Skeletal muscle cell (primary cell): ENCODE measurements at places on chromosomes 1 and 21.

GRCh38 chr1:107415241-107415640, 274.4 kb downstream of the NTNG1 start:
- DNase-seq = no peak

DNA sequence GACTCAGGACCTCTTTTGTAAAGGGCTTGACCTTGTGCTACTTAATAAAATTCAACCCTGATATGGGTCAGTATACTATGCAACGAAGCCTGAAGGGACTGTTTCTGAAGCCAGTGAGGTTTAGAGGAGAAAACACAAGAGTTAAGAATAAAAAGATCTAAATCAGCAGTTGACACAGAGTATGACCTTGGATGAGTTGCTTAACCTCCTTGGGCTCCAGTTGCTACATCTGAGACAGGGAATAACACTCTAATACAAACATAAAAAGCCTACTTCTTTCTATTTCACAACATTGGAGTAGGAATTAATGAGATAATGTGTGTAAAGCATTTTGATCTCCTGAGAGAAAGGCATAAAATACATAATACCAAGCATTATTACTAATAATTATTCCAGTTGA, 882.4 kb upstream of the ADGRL2 start:
- DNase-seq = no peak

- no peak for DNase-seq
Measured at GRCh38 chr1:159014003-159014571, 4.4 kb downstream of the IFI16 start.

DNA sequence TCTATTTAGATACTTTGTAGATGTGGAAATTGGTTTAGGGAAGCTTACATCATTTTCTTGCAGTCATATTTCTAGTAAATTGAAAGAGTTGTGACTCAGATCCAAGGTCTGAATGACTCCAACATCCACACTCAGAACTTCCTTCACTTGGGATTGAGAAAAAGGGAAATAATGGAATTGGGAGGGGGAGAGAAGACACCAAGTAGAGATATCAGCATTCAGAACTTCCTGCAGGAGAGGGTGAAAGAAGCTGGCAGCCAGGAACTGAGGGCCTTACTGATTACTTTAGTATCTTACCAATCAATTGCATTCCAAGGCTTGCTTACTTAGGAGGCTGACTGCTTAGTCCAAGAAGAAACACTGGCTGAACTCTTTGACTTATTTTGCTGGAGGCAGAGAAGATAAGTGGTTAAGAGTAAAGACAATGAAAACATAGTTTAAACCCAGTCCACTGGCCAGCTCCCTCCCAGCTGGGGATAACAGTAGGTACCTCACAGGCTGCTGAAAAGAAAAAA, 21.7 kb downstream of the APP start:
- no peak for DNase-seq

DNA sequence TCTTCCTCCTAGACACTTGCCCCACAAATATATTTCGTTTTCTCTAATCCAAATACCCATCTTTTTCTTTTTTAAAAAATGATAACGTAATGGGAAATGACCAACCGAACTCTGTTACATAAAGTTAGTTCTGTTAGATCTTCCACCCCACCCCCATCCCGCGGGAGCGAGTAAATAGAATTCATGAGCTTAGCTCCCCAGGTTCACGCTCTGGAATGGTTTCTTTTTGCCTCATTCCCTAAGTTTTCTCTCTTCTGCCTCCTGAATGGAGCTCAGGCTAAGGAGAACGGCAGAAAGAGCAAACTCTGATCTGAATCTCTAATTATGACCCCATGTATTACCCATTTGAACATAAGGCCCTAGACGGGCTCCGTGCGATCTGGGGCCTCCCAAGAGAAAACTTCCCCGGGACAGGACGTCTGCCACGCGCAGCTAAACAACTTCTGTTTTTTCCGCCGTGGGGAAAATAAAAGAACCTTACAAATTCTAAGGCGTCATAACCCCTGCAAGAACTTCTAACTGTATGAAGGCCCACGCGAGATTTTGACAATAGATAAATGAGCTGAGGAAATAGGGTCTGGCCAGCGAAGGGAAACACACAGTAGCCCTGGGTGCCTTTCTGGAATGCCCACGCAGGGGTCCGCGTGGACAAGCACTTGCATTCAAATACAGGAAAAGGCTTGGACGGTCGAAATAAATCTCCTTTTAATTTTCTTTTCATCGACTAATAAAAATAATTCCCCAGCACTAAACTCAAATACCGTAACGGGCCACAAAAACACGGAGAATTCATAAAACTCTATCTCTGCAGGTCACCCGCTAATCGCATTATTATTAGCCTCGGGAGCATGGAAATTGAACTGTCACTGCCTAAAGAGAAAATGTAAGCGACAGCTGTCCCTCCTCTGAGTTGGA, 2.2 kb downstream of the TBX15 start:
- DNase-seq = no peak

DNA sequence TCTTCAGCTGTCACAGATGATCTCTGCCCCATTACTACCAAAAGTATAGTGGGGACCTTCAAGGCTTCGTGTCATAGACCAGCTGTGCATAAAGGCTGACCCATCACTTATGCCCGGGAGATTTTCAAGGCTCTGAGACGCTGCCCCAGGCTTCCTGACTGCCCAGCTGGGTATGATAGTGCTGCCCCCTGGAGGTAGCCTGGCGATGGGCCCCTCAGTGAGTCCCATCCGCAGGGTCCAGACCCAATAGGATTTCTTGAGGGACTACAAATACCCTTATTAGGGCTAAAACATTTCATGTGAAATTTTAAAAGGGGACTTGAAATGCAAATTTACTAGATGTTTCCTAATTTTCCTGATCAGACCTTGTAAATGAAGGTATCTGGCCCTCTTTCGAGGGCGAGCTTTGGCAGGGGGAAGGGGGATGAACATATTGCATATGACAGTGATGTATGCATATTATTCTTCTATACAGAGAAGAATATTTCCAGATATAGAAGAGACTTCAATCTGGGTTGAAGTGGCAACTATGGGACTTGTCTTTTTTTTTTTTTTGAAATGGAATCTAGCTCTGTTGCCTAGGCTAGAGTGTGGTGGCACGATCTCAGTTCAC, 11.7 kb upstream of the FCMR start:
- DNase-seq = no peak

DNA sequence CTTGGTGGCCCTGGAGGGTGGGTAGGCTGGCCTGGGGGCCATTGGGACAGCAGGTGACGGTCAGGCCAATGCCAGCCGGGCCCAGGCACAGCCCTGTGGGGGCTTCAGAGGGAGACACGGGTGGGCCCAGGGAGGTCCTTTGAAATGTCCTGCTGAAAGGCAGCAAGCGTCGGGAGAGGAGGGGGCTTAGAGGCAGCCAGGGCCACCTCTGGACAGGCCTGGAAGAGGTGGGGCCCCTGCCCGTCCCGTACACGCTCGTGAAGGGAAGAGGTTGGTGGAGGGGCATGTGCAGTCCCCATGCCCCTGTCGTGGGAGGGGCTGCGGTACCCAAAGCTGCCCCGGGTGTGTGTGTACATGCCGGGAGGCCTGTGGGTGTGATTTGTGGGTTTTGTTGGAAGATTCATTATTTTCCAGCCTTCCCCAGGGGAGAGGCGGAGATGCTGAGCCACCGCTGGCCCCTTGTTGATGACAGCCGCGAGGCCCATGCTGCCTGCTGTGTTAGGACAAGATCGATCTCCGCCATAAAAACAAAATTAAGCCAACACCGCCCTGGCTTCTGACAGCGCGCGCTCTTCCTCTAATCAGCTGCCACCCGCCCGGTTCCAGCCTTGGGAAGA, 3.4 kb upstream of the PLCH2 start:
- no peak for DNase-seq

- DNase-seq = no peak
Measured at GRCh38 chr1:93556291-93556690, 108.4 kb downstream of the FNBP1L start.

DNA sequence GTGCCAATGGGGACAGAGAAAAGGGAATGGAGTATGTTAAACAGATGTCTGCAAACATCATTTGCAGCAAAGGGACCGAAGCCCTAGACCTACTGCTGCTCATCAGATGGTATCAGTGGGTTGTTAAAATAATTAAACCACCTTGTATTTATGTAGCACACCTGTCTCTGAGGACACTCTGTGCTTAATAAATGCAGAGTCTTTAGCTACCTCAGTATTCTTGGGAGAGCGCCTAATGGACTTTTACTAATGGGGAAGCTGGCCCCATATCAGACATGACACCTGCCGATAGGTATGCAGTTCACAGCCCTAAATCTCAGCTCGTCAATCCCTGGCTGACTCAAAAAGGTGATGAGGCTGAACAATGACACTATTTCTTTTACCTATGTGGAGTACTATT, 54.4 kb downstream of the SYT6 start:
- DNase-seq = no peak

GRCh38 chr1:115828101-115829022, 12.6 kb downstream of the NHLH2 start:
- peak; percentile 16 for DNase-seq

- no peak for DNase-seq
Measured at GRCh38 chr1:227299688-227300087, 18.6 kb downstream of the CDC42BPA start.

DNA sequence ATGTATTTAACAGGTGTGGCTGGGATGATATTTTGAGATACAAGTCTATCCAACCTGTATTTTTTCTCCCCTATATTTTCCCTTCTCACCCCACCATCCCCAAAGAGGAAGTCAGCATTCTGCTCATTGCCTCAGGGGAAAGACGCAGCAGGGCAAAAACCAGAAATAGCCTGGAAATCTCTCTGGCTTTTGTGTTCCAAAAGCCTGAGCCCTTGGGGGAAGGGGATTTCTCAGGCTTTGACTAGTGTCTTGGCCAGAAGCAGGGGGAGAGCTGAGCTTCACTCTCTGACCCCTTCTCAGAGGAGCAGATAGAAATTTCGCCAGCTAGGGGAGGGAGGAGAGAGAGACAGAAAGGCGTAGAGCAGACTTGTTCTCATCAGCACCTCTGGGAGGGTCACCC, 244.7 kb downstream of the RRAGC start:
- DNase-seq = no peak

GRCh38 chr1:41361495-41362356, 492 bp downstream of the FOXO6 start:
- DNase-seq = no peak

DNA sequence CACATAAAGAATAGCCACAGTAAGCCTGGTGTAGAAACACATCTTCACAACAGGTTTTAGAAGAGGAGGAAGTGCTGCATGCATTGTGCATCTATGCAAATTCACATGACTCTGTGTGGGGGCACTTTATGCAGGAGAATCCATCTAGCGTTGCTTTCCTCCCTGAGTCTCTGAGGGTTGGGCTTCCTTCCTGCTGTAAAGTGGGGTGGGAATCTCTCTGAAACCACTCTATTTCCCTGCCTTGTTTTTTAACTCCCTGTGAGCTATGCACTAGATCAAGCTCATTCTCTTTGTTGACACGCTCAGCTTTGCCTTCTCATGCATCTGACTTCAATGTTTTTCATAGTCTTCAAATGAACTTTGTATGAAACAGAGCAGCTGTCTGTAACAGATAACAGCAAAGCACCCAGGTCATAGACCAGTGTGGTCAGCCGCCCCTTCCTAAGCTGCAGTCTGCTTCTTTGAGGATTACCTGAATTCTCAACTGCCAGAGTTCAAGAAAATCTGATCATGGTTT, 102.7 kb upstream of the DPH5 start:
- no peak for DNase-seq

- DNase-seq = no peak
Measured at GRCh38 chr21:32020564-32020963, 147.7 kb downstream of the HUNK start.

GRCh38 chr1:54986533-54986932, 6.1 kb downstream of the TMEM61 start:
- DNase-seq = no peak

DNA sequence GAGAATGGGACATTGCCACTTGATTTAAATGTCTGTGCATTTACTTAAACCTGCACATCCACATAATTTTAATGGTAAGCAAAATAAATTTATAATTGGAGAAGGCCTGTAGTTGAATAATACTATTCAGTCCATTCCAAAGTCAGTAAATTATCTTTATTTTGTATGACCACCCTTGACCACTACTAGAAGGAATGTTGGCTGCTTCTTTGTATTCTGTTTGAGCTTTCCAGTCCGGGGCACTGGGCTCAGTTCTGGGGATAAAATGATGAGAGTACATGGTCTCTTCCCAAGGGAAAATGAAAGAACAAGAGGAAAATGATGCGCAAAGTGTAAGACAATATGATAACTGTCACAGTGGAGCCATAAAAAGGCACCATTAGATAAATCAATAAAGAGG, 98.9 kb downstream of the CRB1 start:
- no peak for DNase-seq

DNA sequence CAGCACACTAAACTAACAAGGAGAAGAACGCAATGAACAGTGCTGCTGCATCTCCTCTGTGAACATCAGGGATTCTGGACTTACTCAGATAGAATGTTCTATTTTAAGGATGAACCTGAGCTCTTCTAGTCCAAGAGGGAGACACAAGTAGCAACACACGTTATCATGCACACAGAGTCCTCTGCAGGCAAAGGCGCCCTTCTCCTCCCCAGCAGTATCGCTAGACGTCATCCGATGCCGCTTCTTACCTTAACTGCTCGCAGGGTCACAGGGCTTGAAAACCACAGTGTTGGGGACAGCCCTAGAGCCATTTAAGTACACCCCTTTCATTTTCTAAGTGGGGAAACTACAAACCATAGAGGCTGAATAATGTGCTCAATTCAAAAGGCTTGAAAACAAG, 74.5 kb downstream of the HIVEP3 start:
- DNase-seq = no peak

DNA sequence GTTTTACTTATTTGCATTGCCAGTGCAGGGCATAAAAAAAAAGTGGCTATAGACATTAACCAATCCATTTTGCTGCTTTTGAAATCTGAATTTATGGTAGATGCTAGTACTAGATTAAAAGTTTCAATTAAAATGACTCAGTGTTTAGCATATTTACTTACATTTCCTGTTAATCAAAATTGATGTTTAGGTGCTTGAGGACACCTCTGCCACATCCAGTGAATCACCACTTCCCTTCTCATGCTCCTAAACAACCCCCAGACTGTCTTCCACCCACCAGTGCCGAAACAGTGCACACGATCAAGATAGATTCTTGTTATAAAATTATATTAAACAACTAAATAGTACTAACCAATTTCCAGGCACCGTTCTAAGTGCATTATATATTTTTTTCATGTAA, 32.7 kb downstream of the HSD17B7 start:
- DNase-seq = no peak

- DNase-seq = peak; percentile 26
Measured at GRCh38 chr1:159091607-159092031, 15.1 kb upstream of the AIM2 start.
